ENCODE measurements at places on chromosomes 2 and 18. TPM values are rescaled to one million over a fixed set of nuclear protein-coding genes. Genes with fewer than 3 reads are reported as not detected.

Gene TMEM200C
- 1.7 TPM for total RNA-seq

Gene SCN7A
- total RNA-seq: 0.90 TPM

Gene DTNA
- 9.5 TPM for total RNA-seq

Gene VWC2L
- not detected for total RNA-seq

Gene UGT1A4
- total RNA-seq: not detected

Gene CNDP1
- total RNA-seq: not detected

Gene ATG16L1
- total RNA-seq: 26.9 TPM

Gene SAG
- total RNA-seq: not detected

Gene EFHD1
- not detected for total RNA-seq

Gene MAB21L4
- total RNA-seq: not detected

Gene EMILIN2
- under 0.01 TPM for total RNA-seq

Gene DOK6
- total RNA-seq: 2.7 TPM

Gene CAPN14
- total RNA-seq: under 0.01 TPM

Gene CGREF1
- 0.28 TPM for total RNA-seq

Gene KCNJ13
- not detected for total RNA-seq

Gene ELOA2
- not detected for total RNA-seq

Gene TRIM54
- total RNA-seq: not detected

Gene NPHP1
- total RNA-seq: 1.8 TPM

Gene BMP10
- not detected for total RNA-seq

Gene IL18R1
- total RNA-seq: 0.18 TPM

Gene BCL2
- total RNA-seq: 0.54 TPM

Gene NEU4
- total RNA-seq: not detected

Gene PROM2
- total RNA-seq: not detected

Gene PLB1
- total RNA-seq: 0.90 TPM

Gene GPR35
- total RNA-seq: 0.28 TPM

Gene IL1RL2
- 0.28 TPM for total RNA-seq

Gene C2orf81
- under 0.01 TPM for total RNA-seq

Gene PXDN
- total RNA-seq: 153 TPM

Gene ARPC2
- total RNA-seq: 635 TPM

Gene ALPG
- total RNA-seq: not detected

Gene ANKRD30BL
- not detected for total RNA-seq

Gene PRKRA
- total RNA-seq: 53.6 TPM

Gene KYNU
- 2.9 TPM for total RNA-seq

Gene CCDC68
- 0.54 TPM for total RNA-seq

Gene PTH2R
- total RNA-seq: not detected

Gene TRABD2A
- total RNA-seq: 19.7 TPM

Gene DRC1
- 0.18 TPM for total RNA-seq

Gene LCT
- total RNA-seq: under 0.01 TPM

Gene EGR4
- not detected for total RNA-seq

Gene ADGRF3
- not detected for total RNA-seq

Gene TUBB8B
- not detected for total RNA-seq

Gene TBC1D8
- total RNA-seq: 1.3 TPM

Gene HSBP1L1
- total RNA-seq: 8.6 TPM
